ENCODE measurements at places on chromosomes 4 and X. TPM values are rescaled to one million over a fixed set of nuclear protein-coding genes. Genes with fewer than 3 reads are reported as not detected.

DNA sequence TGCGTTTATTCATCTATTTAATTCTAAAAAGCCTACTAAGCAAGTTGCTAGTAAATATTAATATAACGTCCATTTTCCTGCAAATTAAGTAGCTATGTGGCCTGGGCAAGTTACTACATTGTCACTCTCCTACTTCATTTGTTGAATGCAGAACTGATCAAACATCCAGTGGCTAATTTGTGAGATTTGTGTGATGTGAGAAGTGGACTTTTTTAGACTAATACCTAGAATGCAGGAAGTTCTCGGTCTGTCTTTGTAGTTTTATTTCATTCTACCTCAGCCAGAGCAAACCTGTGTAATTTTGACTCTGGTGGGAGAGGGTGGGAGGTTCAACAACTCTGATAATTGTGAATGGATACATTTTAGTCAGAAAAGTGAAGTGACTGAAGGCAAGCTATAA is 840 bp downstream of the GUF1 start:
- DNase-seq = no peak

DNA sequence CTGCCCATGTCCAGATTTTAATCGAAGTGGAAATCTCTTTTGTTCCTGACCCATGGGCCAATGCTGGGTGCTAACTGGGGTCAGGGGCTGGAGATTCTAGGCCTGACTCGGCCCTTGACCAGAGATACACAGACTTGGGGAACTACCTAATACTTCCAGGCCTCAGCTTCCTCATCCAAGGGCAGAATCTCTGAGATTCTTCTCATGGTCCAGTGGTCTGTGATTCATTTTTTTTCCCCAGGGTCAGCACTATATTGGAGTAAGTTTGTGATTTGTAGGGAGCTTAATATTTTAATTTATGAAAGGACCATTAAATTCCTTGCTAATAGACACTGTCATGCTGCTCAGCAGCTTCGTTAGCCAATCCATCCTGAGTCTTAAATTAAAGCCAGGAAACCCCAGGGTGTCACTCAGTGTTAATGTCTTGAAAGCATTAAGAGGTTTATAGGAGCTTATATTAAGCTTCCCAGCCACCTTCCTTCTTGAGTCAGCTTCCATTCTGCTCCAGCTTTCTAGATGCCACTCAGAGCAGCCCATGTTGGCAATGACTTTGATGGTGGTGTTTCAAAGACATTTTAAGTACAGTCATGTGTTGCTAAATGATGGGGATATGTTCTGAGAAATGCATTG is 27.0 kb upstream of the PROM1 start:
- DNase-seq = no peak

- no peak for DNase-seq
Observed at GRCh38 chr4:131509521-131509920, 1639.6 kb upstream of the PCDH10 start.

DNA sequence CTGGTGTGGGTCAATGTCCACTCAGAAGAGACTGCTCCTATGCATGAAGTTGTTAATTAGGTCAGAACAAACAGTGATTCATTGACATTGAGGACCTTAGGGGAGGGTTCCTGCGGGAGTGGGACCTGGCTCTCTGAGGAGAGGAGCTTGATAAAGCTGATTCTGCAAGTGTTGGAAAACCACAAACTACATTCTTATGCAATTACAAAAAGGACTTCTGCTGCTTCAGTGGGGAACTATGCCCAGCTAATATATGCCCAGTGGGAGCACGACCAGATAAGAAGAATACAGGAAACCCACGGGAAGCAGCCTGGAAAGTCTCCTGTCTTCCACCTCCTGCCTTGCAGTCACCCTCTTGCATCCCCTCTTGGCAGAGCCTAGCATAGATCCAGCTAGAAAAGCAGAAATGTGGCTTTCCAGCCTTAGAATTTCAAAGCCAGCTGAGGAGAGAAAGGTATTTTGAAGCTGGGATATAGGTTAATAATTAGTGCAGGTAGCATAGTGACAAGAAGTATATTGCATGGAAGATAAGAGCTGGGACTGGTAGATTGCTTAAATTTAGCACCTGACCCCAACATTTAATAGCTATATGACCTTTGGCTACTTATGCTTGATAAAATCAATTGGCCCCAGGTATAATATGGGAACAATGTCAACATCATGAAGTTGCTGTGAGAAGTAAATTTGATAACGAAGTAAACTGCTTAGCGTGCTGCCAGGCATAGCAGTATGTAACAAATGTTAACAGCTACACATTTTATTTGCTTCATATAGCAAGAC is 34.9 kb upstream of the UGT8 start:
- no peak for DNase-seq

- DNase-seq = peak; percentile 91
Observed at GRCh38 chr4:6974138-6974848, 64.7 kb downstream of the TBC1D14 start.

Gene GAGE12E
- not detected for total RNA-seq

DNA sequence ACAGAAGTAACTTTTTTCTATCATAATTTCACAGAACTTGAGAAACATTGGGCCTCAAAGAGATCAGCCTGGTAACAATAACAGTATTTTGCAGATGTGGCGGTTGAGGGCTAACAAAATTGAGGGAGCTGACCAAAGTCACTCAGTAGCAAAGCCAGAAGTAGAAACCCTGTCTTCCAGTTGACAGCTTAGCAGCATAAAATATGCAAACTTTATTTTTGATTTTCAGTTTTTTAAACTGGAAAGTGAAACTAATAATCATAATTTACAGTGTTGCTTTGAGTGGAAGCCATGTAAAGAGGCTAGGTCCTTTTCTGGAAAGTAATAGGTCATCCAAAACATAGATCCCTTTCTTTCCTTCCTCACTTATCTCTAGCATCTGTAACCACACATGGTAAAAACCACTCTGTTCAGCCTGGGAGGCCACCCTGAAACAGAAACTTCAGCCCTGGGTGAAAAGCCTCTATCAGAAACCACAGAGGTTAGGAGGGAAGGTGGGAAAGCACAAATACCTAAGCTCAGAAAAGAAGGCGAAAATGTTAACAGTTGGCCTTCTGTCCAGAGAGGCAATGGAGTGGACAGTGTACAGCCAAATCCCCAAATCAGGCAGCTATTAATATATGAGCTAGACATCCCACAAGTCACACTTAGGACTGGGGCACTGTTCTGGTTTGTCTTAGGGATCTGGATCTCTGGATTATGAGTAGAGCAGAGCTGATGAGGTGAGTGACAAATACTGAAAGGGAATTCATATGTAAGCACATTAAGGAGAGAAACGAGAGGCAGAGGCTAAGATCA is 61.1 kb upstream of the ARSJ start:
- DNase-seq = no peak

DNA sequence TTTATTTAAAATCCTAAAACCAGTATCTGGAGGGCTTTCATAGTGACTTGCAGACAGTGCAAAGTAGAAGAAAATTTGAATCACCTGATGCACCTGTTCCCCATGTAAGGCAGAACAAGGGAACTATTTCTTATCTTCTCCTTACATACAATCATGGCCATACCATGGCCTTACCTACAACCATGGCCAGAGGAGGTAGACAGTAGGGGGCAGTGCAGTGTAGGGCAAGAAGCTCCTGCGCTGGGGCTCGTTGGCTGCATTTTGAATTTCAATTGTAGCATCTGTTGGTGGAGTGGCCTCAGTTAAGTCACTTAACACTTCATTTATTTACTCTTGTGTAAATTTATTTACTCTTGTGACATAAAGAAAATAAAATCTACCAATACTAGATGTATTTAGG is 33.0 kb downstream of the GALNTL6 start:
- DNase-seq = peak; percentile 24

- DNase-seq = peak; percentile 52
Observed at GRCh38 chrX:41382714-41383645, 49.0 kb downstream of the DDX3X start.
